ENCODE measurements at places on chromosomes 2 and 18. TPM values are rescaled to one million over a fixed set of nuclear protein-coding genes. Genes with fewer than 3 reads are reported as not detected.

DNA sequence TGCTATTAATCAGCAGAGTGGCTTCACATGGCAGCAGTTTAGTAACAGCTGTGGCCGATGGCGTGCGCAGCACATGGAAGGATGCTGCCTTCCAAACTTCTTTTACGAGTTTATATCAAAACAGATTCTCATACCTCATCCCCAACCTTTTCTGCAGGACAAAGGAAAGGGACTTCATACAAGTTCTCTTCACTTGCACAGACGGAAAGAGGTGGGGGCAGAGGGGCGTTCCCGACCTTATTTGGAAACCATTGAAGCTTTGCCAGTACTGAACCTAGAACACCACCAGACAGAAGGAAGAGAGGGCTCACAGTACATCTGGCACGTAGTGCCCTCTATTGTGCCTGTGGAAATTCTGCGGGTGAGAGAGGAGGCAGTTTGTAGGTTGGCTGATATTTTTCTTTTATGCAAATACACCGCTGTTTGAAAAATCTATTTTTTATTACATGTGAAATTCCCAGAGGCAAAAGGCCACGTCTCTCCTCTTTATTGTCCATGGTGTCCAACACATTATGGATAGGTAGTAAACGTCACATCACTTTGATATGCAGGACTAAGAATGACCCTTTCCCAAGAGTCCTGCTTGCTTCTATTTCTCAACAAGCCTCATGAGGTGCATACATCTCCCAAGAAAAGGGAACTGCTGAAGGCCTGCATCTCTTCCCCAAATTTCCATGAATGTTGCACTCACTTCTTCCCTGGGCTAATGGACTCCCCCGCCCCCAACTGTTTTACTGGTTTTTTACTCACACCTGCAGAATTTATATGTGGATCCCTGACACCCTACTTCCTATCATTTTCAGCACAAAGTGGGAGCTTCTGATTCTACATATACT, 31.3 kb downstream of the COLEC12 start:
- H3K27me3 ChIP-seq, result no peaks in the 10 kb centered on the region
- H3K27ac ChIP-seq, result no peak overlapping the region
- peaks cover 7% of the 10 kb centered on the region for H3K4me1 ChIP-seq
- H3K4me3 ChIP-seq, result no peak overlapping the region
- no peaks in the 10 kb centered on the region for H3K36me3 ChIP-seq
- DNase-seq, result peak; percentile 60

DNA sequence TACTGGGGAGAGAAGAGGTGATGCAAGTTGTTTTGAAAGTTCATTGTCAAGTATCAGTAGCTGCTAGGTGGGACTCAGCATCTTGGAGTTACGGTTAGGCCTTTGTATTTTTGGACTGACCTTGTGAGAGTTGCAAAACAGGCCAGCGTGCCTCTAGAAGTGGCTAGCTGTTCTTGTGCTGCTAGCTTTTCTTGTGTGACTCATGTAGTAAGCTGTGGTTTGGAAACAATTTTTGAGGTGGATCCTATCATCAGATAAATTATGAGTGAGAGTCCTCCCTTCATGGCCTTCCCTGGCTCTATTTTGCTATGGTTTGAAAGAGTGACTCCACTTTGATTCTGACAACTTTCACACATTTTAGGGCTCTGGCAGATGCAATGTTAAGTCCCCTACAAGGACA, 409.2 kb upstream of the HS6ST1 start:
- no peaks in the 10 kb centered on the region for H3K27me3 ChIP-seq
- H3K4me1 ChIP-seq, result no peaks in the 10 kb centered on the region
- no peak for DNase-seq
- no peak overlapping the region for H3K27ac ChIP-seq
- no peak overlapping the region for H3K4me3 ChIP-seq
- H3K36me3 ChIP-seq, result no peaks in the 10 kb centered on the region

- no peaks in the 10 kb centered on the region for H3K4me1 ChIP-seq
- no peaks in the 10 kb centered on the region for H3K36me3 ChIP-seq
- DNase-seq, result no peak
- H3K27me3 ChIP-seq, result no peaks in the 10 kb centered on the region
- no peak overlapping the region for H3K27ac ChIP-seq
Measured at GRCh38 chr18:44320619-44321460, 359.8 kb upstream of the SETBP1 start.

- no peak for DNase-seq
- H3K27me3 ChIP-seq, result no peaks in the 10 kb centered on the region
- no peak overlapping the region for H3K4me3 ChIP-seq
- H3K36me3 ChIP-seq, result no peaks in the 10 kb centered on the region
- no peak overlapping the region for H3K27ac ChIP-seq
Measured at GRCh38 chr2:100016756-100017155, 125.6 kb downstream of the AFF3 start.

DNA sequence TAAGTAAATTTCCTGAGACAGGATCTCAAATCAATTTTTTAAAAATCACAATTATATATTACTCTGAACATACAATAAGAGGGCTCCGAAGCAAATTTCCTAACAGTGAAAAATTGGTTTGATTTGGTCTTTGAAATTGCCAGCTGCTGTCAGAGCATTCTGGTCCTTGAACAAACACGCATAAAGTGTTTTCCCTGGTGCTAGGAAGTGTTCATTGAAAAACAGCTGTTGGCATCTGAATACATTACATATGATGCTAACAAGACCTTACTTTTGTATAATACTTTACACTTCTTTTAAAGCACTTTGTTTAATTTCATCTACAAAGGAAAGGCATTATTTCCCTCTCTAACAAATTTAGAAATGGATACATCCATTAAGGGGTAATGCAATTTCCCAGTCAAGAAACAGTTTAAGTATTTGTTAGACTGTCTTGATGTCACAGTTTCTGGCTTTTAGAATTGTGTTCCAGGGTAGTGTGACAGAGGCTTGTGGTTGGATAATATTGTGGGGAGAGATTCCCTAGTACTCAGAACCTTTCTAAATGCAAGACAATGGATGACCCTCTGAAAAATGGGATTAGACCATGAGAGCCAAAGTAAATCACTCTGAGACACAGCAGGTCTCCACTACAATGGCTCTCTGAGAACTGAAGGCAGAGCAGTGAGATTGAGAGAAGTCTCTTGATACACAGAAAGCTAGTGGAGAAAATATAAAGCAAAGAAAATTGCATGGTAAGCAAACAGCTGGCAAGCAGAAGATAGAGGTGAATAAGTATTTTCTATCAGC, 299.0 kb downstream of the TRIB2 start:
- peak overlapping the region; percentile 4 for H3K27ac ChIP-seq
- no peak overlapping the region for H3K4me3 ChIP-seq
- no peaks in the 10 kb centered on the region for H3K36me3 ChIP-seq
- H3K4me1 ChIP-seq, result peaks cover 3% of the 10 kb centered on the region
- H3K27me3 ChIP-seq, result no peaks in the 10 kb centered on the region
- peak; percentile 45 for DNase-seq

DNA sequence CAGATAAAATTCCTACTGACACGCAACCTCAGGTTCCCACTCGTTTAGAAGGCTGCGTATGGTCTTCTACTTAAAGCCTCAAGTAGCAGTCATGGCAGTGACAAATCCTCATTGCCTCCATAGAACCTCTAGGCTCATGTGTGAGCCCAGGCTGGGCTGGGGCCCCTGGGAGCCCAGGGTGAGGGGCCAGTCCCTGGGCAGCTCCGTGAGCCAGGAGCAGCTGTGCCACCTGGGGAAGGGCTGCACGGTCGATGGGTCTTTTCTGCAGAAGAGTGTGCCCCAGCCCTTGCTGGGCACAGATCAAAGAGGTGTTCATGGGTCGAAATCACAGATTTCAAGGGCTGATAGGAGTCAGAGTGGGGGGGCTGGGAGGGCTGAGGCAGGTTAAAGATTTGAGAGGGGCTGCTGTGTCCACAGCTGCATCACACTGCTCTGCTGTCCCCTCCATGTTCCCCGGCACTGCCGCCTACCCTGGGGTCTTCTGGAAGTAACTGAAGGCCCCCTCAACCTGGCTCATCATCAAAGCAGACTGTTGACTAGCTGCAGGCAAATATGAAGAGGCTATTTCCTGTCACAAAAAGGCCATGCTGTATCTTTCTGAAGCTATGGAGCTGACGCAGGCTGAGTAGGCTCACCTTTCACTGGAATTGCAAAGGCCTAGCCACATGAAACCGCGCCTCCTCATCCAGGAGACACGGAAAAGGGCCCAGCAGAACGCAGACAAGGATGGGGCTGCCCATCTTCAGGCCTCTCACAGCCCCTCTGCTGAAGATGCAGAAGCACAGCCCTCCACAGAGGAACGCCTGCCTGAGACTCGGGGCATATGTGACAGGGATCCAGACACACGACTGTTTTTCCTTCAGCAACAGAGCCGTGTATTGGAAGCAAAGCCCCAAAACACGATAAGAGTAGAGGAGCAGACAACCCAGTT, 35.7 kb upstream of the ALPP start:
- H3K27ac ChIP-seq, result no peak overlapping the region
- no peak overlapping the region for H3K4me3 ChIP-seq
- no peak for DNase-seq

DNA sequence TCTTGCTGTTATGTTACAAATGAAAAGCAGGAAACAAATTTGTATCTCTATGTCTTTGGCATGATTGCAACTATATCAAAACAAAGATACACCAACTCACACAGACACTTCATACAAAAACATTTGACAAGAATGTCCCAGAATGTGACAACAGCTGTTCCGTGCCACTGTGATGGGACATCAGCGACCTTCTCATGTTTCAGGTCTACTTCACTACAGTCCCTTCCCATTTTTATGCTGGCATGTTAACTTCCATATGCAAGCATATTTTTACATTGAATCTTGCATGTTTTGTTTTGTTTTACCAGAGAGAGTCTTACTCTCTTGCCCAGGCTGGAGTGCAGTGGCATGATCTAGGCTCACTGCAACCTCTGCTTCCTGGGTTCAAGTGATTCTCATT, 71.2 kb downstream of the STK25 start:
- no peaks in the 10 kb centered on the region for H3K4me1 ChIP-seq
- H3K36me3 ChIP-seq, result peaks cover 40% of the 10 kb centered on the region
- H3K27me3 ChIP-seq, result no peaks in the 10 kb centered on the region
- DNase-seq, result peak; percentile 18
- no peak overlapping the region for H3K4me3 ChIP-seq

DNA sequence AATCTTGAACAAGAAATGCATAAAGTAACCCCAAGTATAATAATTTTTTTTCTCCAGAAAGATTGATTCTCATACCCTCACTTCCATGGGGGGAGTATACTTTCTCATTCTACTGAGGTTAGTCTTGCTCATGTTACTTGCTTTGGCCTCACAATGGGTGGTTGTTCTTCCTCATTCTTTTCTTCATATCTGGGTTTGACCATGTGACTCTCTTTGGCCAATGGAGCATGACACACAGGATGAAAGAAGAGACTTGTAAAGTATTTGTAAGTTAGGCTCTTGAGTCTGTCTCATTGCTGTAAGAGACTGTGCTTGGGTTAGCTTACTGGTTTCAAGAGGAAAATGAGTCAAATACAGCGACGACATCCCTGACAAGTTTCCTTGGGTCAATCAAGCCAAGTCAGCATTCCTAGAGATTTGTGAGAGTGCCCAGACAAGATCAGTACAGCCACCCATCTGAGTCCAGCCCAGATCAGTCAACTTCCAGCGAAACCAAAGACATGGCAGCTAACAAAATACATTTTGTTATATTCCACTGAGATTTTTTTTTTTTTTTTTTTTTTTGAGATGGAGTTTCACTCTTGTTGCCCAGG, 970.2 kb downstream of the BCL11A start:
- no peaks in the 10 kb centered on the region for H3K27me3 ChIP-seq
- H3K4me3 ChIP-seq, result no peak overlapping the region
- no peaks in the 10 kb centered on the region for H3K36me3 ChIP-seq

DNA sequence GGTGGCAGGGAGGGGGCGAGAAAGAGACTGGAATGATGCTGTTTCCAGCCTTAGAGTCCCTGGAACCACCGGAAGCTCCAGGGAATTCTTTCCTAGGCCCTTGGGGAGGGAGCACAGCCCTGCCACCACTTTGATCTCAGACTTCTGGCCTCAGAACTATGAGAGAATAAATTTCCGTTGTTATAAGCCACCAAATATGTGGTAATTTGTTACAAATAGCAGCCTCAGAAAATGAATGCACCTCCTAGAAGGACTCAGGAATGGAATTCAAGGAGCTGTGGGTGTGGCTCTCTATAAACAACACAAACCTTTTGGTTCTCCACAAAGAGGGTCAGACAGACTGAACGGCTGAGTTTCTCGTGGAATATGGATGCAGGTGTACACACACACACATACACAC, 144.5 kb downstream of the ACKR3 start:
- no peak for DNase-seq
- H3K4me1 ChIP-seq, result no peaks in the 10 kb centered on the region
- H3K27me3 ChIP-seq, result peaks cover 10% of the 10 kb centered on the region
- H3K36me3 ChIP-seq, result no peaks in the 10 kb centered on the region

GRCh38 chr2:200483729-200484198, 26.1 kb downstream of the KCTD18 start:
- no peak overlapping the region for H3K4me3 ChIP-seq
- H3K4me1 ChIP-seq, result peaks cover 9% of the 10 kb centered on the region
- DNase-seq, result no peak
- H3K36me3 ChIP-seq, result peaks cover 19% of the 10 kb centered on the region

The SCN9A gene
- 5.2 TPM for total RNA-seq

The SCN1A gene
- 0.04 TPM for total RNA-seq

The SULT1C2 gene
- total RNA-seq, result 0.13 TPM

The MAL gene
- total RNA-seq, result 2.4 TPM

The PID1 gene
- total RNA-seq, result 27.4 TPM
